ENCODE measurements at places on chromosomes 1 and 21. TPM values are rescaled to one million over a fixed set of nuclear protein-coding genes. Genes with fewer than 3 reads are reported as not detected.
A peak's percentile ranks its signal among the peaks of the same experiment; 100 is the strongest.

GRCh38 chr1:2229037-2229864 is 1.1 kb downstream of the SKI start:
- no peak for DNase-seq

GRCh38 chr1:158506369-158506987 is 34.5 kb downstream of the OR10R2 start:
- DNase-seq: no peak

- DNase-seq: no peak
These were observed 8.2 kb upstream of the GRIK3 start for GRCh38 chr1:37042506-37042905.

DNA sequence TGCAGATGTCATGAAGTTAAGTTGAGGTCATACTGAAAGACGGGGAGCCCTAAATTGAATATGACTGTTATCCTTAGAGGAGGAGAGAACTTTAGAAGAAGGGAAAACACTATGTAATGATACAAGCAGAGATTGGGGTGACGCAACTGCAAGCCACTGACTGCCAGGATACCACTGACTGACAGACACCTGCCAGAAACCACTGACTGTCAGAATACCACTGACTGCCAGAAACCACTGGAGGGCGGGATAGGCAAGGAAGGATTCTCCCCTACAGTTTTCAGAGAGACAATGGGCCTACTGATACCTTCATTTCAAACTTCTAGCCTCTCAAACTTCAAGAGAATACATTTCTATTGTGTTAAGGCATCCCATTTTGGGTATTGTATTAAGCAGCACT is 388.7 kb downstream of the USH2A start:
- DNase-seq: no peak

GRCh38 chr1:32393832-32394140 is 455 bp downstream of the BSDC1 start:
- DNase-seq: no peak

DNA sequence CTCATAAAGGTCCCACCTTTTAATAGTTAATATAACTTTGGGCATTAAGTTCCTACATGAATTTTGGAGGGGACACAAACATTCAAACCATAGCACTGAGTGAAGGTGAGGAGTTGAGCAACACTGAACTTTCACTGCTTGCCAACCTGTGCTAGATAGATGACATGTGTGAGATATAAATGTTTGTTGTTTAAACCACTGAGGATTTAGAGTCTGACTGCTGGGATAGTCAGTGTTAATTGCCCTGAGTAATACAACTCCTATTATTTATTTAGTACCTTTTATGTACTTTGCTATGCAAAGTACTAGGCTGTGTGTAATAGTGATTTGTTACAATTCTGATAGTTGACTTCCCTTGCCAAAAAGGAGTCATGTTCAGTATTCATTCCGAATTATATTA is 32.4 kb upstream of the SLC16A1 start:
- DNase-seq: no peak

DNA sequence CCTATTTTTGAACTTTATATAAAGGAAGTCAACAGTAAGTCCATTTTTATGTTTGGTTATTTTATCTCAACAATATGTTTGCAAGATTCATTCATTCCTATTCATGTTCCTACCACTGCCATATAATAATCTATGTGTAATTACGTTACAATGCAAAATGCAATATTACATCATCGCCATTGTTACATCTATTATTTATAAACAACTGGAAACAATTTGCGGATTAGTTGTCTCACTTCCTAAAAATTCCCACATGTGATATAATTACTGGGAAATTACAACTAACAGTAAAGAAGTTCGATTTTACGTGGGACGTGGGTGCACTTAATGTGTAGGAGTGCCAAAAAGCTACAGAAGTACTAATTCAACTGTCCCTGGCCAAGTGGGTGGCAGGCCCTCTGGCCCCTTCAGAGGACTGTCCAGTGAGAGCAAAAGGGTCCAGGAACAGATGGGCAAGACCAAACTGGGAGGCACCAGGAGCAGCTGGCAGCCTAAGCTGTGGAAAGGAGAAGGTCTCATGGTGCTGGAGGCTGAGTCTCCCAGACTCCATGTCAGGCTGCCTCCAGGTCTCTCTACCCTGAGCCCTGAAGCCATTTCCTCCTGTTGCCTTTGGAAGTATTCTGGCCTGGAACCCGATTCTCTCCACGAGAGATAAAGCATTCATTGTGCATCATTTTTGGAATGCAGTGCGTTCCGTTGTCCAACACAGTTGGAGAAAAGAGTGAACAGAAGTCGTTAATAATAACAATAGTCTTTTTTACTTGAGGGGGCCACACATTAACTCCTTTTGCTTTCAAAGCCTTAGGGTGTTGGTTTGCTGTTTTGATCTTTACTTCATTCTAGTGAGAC is 42.9 kb downstream of the TNNT2 start:
- peak; percentile 37 for DNase-seq

DNA sequence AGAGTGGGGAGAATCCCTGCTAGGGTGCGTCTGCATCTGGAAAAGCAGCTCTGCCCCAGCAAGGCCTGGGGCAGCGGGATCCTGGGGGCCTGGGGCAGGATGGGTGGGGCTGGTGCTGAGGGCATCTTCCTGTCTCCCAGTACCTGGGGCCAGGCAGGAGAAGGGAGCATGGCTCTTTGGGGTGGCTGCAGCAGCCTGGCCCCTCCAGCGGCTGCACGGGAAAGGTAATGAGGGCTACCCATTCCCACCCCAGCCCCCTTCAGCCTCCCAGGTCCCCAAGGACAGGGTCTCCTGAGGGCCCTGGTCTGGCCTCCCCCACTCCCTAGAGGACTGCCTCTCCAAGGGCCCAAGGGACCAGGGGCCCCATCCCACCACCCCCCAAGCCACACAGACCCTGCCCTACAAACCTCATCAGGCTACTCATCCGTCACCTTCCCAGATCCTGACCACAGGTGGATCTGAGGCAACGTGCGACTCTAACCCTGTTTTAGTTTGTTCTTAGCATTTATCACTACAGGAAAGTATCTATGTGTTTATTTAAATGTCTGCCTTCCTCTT is 910 bp upstream of the ANKRD65 start:
- no peak for DNase-seq

GRCh38 chr1:182283746-182284544 is 107.6 kb downstream of the GLUL start:
- DNase-seq: no peak

DNA sequence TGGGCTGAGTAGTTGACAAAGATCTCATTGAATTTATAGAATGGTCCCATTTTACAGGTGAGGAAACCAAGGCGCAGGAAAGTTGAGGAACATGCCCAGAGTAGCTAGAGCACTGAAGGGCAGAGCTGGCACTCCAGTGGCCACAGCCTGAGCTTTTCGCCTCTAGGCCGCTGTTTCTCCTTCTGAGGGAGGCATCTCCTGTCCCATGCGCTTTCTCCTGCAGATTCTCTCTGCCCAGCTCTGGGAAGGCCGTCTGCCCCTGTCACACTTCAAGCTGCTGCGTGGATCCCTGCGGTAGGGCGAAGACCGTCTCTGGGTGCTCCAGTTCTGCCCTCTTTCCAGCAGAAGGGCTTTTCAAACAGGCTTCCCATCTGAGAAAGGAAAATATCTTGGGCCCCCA is 159.9 kb downstream of the ACTL8 start:
- no peak for DNase-seq

The CHI3L2 gene
- not detected for total RNA-seq

All from chondrocyte (in vitro differentiated cells).